EL (cell line): ENCODE measurements at places on chromosomes 2 and 18.

GRCh38 chr2:227772197-227772661 is 26.5 kb downstream of the SCYGR8 start:
- DNase-seq: no peak

- peak; percentile 1 for DNase-seq
Observed at GRCh38 chr2:155372969-155373368, 674.5 kb downstream of the KCNJ3 start.

DNA sequence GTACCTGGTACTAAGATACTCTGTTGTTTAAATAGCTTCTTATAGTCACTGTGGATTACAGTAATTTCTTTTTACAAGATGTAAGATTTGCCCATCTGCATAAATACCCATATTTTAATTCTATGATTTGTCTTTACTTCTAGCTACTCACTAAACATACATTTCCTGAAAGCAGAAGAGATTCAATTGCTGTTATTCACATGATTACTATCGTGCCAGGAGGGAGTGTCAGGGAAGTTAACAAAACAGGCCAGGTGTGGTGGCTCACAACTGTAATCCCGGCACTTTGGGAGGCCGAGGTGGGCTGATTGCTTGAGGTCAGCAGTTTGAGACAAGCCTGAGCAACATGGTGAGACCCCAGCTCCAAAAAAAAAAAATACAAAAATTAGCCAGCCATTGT is 33.8 kb downstream of the PRKCE start:
- no peak for DNase-seq

- no peak for DNase-seq
Observed at GRCh38 chr2:239758279-239758877, 266.8 kb downstream of the NDUFA10 start.

GRCh38 chr2:119305497-119306195 is 61.0 kb downstream of the C2orf76 start:
- DNase-seq: no peak

- no peak for DNase-seq
Observed at GRCh38 chr2:232798187-232798586, 21.8 kb upstream of the KCNJ13 start.

- no peak for DNase-seq
Observed at GRCh38 chr2:39515273-39515896, 78.3 kb upstream of the MAP4K3 start.

DNA sequence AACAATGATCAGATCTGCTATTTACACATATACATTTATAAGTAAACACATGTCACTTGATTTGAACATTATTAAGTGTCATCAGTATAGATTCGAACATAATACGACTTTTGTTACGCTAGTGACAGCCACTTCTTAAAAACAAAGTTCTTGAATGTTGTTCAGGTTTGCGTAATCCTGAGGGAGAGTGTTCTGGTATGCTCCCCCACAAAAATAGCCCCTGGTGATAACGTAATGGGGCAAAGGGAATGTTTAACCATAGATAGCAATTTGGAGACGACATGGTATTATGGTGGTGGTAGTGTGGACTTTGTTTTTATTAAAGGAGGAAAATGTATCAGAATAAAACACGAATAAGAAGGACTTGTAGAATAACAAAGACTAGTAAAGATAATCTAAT is 90.6 kb downstream of the PLEKHM3 start:
- DNase-seq: no peak

DNA sequence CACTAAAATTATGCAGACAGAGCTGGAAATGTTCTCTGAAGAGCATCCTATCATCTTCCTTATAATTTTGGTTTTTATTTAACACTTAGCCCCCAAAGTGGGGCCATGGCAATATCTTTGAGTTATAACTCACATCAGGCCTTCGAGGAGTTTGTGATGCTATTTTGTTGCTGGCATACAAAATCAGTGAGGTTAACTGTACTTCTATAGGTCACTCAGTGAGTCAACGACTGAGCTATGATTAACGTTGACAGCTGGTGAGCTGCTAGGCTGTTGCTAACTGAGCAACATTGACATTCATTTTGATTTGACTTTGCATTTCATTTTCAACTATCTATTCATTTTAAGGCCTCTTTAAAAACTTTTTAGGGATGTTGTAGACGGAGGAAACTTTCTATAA is 50.0 kb downstream of the GPD2 start:
- DNase-seq: peak; percentile 16

DNA sequence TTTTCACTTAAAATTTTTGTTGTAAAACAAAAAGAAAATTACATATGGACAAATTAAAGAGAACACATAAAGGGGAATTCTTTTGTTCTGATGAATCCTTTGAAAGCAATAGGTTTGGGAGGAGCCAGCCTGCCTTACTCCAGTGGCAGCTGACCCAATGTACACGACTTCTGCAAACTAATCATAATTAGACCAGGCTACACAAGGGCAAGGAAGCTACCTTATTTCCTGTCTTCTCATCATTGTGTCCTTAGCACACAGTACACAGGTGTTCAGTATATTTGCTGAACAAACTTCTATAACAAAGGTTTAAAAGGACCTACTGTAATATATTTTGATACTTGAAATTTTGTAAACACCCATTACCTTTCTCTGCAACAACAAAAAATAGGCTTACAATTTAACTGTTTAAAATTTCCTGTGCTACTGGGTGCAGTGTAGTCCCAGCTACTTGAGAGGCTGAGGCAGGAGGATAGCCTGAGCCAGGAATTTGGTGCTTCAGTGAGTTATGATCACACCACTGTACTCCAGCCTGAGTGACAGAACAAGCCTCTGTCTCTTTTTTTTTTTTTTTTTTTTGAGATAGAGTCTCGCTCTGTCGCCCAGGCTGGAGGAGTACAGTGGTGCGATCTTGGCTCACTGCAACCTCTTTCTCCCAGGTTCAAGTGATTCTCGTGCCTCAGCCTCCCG is 18.9 kb downstream of the KCNG3 start:
- no peak for DNase-seq

DNA sequence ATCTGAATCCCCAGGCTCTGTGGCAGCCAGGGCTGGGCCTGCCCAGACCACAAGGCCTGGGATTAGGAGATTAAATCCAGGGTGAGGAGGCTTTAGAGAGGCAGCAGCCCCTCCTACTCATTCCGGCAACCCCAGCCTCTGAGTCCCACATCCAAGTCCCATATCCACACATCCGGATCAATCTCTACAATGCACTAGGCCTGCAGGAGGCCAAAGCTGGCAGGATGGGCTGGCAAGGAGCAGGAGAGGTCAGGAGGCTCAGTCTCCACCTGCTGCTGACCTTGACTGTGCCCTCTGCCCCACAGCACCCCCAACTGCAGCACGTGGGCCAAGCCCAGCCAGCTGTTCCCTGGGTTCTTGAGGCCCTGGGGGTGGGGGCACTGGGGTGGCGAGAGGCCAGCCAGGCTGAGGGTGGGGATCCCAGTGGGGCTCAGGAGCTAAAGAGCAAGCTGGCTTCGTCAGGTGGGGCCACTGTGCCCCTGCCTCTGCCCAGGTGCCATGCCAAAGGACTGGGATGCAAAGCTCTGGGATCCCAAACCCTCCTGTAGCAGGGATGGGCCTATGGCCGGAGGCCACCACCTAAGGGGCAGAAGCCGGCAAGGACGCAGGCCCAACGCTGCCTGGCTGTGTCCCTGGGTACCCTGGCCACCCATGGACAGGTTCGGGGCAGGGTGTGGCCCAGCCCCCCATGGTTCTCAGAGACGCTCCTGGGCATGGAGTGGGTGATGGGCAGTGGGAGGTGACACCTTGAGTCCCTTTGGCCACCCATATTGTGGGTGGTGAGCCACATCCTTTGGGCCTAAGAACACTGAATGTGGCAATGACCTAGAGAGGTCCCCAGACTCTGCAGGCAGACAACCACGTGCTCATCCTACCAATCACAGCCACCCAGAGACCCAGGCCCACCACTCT is 3.2 kb downstream of the KIF1A start:
- no peak for DNase-seq

DNA sequence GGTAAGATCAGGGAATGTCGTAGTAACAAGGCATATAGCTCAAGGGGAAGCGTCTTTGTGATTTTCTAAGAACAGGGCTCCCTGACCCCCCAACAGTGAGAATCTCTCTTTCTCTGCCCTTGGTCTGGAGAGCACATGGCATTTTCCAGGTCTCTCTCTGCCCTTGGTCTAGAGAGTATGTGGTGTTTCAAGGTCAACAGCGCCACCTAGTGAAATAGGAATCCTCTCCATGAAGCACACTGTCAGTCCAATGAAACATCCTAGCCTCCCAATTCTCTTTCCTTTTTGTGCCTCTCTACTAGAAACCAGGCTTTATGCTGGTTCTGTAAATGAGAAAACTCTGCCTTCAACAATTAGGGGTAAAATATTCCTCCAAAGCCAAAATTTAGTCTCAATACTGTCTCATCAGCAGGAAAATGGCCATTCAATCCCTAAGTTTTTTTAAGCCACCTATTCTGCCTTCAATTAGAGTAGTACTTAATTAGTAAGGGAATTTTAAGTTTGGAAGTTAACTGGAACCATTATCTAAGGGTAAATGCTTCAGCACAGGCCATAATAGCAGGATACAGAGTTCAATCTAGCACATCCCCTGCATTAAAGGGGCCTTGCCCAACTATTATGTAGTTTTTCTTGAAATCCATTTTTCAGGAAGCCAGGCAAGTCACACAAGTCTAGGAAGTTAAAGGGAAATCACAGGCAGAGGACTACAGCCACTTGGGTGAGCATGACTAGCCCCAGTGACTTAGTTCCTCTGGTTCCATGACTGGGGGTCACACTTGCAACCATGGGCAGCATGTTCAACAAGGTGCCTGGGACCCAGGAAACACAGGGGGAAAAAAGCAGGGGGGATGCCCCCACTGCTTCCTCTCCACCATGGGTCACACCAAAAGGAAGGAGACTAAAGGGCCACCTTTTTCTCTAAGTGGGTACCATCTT is 12.4 kb downstream of the DYM start:
- peak; percentile 72 for DNase-seq

DNA sequence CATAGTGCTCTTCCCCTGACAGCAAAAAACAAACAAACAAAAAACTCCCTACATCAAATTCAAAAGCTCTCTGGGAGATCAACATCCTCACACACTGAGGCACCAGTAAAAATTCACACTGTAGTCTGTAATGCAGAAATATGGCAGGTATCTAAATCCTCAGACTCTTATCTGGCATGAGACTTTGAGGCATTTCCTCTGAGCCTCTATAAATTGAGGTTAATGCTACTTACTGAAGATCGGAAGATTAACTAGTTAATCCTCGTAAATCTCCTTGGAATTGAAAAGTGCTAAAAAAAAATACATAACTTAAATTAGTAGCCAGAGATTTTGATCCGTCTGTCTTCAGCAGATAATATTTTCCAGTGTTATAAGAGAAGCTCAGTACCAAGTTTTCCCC is 65.0 kb downstream of the AP1S3 start:
- DNase-seq: no peak

GRCh38 chr2:235945608-235946140 is 222.5 kb downstream of the GBX2 start:
- DNase-seq: no peak

- no peak for DNase-seq
Observed at GRCh38 chr18:39346916-39347315, 1781.3 kb upstream of the CELF4 start.

- DNase-seq: no peak
Observed at GRCh38 chr2:57693177-57693576, 353.4 kb upstream of the VRK2 start.

- peak; percentile 83 for DNase-seq
Observed at GRCh38 chr18:8799596-8800441, 94.5 kb downstream of the MTCL1 start.

DNA sequence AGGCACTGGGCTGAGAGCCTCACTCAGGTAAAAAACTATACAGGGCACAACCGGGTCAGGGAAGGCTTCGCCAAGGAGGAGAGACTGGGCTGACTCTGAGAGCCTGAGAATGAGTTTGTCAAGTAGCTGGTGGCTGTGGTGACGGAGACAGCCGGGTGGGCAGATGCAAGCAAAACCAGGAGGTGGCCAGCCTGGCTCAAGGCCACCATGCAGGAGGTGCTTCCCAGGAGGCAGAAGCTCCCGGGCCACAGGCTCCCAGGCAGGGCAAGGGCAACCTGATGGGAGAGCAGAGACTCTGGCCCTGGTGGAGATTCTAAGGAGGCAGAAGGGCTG is 2.9 kb upstream of the INHBB start:
- no peak for DNase-seq

DNA sequence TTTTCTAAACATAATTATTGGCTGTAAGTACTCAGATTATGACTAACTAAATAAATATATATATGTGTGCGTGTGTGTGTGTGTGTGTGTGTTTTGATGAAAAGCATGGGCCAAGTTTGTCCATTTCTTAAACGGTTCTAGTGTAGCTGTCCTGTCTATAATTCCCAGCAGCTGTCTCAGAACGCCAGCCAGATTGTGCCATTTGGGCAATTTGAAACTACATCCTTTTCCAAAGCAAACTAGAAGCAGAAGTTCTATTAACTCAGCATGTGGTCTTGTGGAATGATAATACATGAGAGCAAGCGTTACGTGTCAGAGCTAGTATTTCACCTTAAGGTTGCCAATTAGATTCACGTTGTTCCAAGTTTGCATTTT is 1.7 kb downstream of the ARHGAP28 start:
- peak; percentile 66 for DNase-seq

GRCh38 chr2:128414351-128414750 is 95.7 kb upstream of the HS6ST1 start:
- DNase-seq: no peak

- no peak for DNase-seq
Observed at GRCh38 chr2:211157211-211157610, 600.8 kb downstream of the CPS1 start.

DNA sequence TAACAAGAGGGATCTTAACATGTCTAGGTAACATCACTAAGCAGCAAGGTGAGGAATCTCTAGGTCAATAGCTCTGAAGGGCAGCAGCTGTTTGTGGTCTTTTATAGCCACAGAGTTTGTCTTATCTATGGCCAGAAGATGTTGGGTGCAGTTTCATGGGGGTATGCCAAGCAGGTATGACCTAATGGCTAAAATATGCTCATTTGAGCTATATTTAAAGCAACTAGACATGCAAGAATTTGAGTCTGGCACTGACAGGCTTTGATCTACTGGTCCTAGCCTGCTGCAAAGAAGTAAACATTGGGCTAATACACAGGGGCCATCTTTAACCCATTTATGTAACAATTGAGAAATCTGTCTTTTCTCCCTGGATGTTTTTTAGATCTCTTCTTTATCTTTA is 13.9 kb upstream of the UGP2 start:
- DNase-seq: peak; percentile 92

DNA sequence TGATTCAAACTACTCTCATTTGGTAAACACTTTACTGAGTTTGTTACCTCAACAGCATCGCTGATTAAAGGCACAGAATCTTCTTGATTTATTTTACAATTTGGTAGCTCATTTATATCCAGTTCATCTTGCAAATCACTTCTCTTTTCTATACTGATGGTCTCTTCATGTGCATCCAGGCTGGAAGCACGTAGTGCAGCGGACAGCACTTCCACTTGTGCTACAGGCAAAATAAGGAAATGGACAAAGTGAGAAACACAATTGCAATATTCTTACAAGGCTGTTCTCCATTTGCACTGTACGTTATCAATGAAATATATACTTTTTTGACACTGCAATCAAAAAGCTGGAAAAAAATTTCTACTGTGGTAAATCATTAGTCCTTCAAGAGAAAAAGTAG is 51.0 kb downstream of the PPP4R1 start:
- no peak for DNase-seq

- DNase-seq: no peak
Observed at GRCh38 chr2:4914036-4914435, 778.1 kb upstream of the SOX11 start.

GRCh38 chr18:12336887-12337286 is 28.8 kb downstream of the TUBB6 start:
- DNase-seq: peak; percentile 79
